ENCODE measurements at places on chromosomes 1 and 21.

DNA sequence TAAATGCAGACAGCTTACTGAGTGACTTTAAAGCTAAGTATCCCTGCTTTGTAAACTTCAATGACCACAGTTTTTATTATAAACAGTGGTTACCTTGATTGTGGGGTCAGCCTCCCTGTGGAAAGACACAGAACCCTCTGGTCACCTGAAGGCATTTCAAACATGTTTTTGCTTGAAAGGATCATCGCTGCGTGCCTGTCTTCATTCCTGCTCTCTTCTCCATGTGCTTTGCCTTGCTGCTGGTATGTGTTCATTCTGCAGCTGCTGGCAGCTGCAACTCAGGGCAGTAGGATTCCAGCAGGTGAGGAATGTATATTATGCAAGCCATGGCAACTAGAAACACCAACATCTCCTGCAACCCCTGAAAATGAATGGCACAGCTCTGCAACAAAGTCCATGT lies 81.0 kb upstream of the VAV3 start:
- DNase-seq: no peak

DNA sequence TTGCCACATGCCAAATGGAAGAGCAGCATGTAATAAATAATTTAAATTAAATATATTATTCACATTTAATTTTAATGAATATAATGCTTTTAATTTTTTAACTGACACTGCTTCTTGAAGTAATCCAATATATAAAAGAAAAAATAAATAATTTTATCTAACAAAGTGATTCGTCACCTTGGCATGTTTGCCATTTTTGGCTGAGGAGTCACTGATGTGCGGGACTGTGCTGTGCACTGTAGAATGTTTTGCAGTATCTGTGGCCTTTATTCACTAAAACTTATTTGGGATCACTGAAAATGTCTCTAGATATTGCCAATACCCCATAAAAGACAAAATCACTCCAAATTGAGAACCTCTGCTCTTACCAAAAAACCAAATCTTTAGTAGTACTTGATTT lies 807.8 kb downstream of the BRINP3 start:
- DNase-seq: no peak

DNA sequence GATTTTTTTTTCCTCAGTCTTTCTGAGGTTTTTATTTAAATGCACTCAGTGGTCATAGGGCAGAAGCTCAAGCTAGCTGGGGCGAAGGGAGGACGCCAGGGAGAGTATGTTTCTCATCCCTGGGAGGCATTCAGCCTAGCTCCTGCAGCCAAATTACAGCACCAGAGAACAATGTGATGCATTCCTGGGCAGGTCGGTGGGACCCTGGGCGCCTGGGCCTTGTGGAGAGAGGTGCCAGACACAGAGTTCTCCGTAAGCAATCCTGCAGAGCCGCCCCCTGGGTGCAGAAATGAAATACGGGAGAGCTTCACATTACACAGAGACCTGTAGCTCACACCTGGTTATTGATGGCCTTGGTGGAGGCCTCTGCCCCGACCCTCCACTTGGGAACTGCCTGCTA lies 15.5 kb downstream of the WNT2B start:
- no peak for DNase-seq

- no peak for DNase-seq
Measured at GRCh38 chr1:168365719-168366479, 85.2 kb downstream of the TBX19 start.

GRCh38 chr21:43277481-43278351 lies 108.9 kb downstream of the CRYAA start:
- DNase-seq: no peak

DNA sequence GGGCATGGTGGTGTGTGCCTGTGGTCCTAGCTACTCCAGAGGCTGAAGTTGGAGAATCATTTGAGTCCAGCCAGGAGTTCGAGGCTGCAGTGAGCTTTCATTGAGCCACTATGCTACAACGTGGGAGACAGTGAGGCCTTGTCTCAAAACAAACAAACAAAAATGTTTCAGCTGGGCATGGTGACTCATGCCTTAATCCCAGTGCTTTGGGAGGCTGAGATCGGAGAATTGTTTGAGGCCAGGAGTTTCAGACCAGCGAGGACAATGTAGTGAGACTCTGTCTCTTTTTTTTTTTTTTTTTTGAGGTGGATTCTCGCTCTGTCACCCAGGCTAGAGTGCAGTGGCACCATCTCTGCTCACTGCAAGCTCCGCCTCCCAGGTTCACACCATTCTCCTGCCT lies 5.0 kb upstream of the RPL5 start:
- DNase-seq: no peak

GRCh38 chr1:8974551-8974950 lies 28.9 kb downstream of the CA6 start:
- no peak for DNase-seq

GRCh38 chr21:16421007-16421406 lies 691.2 kb downstream of the USP25 start:
- DNase-seq: no peak

- no peak for DNase-seq
Measured at GRCh38 chr1:166488327-166488726, 321.5 kb upstream of the FAM78B start.

DNA sequence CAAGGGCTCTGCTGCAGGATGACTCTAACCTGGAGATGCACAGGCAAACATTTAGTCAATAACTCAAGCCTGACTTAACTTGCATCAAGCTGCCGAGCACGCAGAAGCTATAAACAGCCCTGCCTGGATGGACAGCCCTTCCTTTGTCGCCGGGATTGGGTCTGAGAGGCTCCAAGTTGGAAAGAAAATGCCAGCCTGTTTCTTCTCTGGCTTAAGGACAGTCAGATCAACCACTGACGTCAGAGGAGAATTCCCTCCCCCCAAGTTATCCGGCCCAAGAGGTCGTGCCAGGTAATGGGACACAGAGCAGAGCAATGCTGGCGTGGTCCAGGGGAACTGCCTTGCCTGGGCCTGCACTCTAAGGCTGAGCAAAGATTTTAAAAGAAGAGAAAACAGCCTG lies 27.1 kb upstream of the LRRC38 start:
- no peak for DNase-seq

- no peak for DNase-seq
Measured at GRCh38 chr1:60345621-60346020, 272.1 kb upstream of the C1orf87 start.

DNA sequence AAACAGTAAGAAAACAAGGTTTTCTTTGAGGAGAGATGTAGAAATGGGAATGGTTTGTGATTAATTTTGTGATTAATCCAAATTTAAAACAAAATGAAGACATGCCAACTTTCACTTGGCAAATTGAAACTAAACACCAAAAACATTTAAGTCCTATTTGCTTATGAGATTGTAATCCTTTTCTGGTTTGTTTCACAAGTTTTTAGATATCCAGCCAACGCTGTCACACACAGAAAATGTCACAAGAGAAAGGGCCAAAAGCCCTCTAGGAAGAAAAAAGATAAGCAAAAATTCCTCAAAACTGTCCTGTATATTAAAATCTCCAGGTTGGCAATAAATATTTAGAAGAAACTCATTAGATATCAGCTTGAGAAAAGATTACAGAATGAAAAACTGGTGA lies 2.5 kb downstream of the USH2A start:
- no peak for DNase-seq

DNA sequence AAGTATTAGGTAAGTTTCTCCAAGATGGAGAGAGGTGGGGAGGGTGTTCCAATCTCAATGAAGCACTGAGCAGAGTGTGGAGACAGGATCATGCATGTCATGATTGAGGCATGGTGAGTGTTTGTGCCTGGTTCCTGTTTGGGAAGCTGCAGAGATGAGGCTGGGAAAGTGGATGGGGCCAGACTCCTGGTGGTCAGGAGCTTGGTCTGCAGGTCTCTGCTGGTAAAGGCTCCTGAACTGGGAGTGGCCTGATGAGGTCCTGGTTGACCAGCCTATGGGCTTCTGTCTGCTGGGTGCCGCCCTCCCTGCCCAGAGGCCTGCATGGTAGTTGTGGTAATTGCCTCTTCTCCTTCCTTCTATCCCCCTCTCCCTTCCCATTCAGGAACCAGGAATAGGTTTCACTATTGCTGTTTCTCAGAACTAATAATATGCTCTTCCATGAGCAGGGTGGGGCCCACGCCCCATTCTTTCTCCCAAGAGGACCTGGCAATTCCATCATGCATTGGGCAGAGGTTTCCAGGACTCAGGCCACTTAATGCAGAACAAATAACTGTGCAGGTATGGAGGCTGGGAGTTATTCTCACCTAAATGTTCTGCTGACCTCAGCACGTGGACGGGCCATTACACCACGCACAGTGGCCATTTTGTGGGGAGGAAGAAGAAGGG lies 24.5 kb downstream of the PROK1 start:
- no peak for DNase-seq

- peak; percentile 22 for DNase-seq
Measured at GRCh38 chr1:234065794-234066447, 161.4 kb downstream of the SLC35F3 start.

- no peak for DNase-seq
Measured at GRCh38 chr1:157849229-157849875, 7.7 kb upstream of the CD5L start.

- DNase-seq: no peak
Measured at GRCh38 chr1:9211291-9211811, 23.2 kb upstream of the H6PD start.

GRCh38 chr1:171852272-171852671 lies 11.0 kb downstream of the DNM3 start:
- no peak for DNase-seq

DNA sequence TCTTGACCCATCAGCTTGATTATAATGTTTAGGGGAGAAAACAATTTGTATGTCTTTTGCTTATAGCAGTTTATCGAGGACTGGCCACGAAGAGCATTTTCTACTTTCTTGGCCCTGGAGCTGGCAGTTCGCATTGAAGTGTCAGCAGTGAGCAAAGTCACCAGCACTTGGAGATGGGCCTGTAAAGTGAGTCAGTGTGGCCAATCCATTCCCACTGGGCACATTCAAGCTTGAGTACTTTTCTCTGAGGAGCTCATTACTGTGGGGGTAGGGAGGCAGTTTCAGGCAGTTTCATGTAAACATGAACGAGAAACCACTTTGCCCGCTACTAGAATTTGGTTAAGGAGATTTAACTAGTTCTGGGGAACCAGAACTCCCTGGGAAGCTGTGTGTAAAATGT lies 164.8 kb downstream of the PRDM2 start:
- DNase-seq: no peak

DNA sequence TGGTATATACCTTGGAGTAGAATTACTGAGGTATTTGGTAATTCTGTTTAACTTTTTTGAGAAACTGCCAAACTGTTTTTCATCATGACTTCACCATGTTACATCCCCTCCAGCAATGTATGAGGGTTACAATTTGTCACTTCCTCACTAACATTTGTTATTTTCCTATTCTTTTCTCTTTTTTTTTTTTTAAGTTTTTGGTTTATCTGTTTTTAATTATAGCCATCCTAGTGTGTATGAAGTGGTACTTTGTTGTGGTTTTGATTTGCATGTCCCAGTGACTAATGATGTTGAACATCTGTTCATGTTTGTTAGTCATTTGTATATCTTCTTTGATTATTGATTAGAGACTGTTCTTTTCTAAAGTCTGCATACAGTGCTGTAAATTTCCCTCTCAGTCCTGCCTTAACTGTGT lies 147.3 kb downstream of the HS2ST1 start:
- DNase-seq: no peak

DNA sequence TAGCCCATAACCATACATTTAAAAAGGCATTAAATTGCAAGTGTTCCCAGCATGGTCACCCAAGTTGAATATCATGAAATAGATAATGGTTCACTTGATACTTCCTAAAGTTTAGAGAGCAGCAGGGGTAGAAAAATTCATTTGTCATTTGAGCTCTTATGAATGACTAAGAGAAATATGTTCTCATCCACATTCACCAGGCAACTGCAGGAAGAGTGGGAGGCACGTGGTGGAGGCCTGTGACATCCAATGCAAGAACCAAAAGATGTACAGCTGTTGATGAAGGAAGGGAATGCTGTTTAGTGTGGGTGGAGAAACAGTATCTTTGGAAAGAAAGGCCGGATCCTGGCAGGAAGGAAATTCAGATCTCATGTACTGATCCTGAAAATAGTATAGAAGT lies 473.1 kb downstream of the ADGRL2 start:
- no peak for DNase-seq

GRCh38 chr1:207870306-207871031 lies 40.5 kb downstream of the CD34 start:
- no peak for DNase-seq

DNA sequence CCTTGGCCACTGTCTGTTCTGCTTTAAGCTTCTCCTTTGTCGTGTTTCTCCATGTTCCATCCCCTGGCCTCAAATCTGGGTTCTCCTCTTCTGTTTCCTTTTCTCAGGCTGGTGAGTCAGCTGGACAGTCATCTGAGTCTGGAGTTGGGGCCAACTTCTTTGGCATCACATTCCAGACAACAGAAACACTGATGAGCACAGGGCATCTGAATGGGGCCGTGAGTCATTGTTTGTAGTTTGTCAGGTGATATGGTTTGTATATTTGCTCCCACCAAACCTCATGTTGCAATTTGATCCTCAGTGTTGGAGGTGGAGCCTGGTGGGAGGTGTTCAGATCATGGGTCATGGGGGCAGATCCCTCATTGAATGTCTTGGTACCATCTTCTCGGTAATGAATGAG lies 14.3 kb upstream of the OLIG2 start:
- no peak for DNase-seq

DNA sequence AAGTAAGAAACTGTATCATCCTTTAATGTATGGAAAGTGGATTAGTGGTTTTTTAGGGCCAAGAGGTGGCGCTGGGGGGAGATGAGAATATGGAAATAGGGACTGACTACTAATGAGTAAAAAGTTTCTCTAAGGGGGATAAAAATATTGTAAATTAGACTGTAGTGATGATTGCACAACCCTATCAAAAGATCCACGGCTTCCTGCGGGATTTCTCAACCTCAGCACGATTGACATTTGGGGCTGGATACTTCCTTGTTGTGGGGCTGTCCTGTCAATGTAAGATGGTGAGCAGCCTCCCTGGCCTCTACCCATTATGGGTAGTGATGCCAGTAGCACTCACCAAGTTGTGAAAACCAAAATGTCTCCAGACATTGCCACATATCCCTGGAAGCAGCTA lies 36.0 kb upstream of the PRDM2 start:
- no peak for DNase-seq

DNA sequence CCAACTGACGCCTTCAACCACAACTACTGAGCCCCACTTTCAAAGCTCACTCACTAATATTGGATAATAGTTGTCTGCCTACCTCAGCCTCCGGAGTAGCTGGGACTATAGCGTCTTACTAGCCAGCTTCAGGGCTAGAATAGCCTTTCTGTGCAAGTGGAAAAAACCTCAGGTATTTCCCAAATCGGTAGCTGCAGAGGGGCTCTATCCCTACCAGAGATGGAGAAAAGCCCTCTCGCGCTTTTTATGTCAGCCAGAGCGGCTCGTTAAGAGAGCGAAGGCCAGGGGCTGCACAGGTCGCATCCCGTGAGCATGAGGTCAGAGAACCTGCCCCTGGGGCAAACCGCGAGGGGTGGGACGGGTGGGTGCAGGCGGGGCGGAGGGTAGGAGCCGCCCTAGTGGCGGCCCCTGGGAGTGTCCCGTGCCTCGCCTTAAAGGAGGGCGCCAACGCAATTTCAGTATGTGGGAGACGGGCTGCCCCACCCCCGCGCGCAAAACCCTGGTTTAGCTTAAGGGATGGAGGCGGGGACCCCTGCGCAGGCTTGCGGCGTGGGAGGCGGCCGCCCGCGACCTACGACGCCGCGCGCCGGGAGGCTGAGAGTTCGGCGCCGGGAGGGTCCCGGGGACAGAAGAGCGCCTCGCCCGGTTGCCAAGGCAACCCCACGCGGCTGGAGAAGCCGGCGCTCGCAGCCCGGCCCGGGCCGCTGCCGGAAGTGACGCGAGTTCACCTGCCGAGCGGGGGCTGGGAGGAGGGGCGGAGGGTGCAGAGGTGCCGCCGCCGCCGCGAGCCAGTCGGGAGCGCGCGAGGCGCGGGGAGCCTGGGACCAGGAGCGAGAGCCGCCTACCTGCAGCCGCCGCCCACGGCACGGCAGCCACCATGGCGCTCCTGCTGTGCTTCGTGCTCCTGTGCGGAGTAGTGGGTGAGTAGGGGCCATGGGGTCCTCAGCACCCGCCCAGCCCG lies at the start of gene CXADR:
TSS of gene CXADR (plus strand) at position 791 of the 961 bp plus-strand sequence. CDS start at position 878, 87 bp downstream.
- peak; percentile 68 for DNase-seq

Data from T-helper 22 cell (primary cell).